Kidney capillary endothelial cell (primary cell): ENCODE measurements at places on chromosomes 5 and 9.

DNA sequence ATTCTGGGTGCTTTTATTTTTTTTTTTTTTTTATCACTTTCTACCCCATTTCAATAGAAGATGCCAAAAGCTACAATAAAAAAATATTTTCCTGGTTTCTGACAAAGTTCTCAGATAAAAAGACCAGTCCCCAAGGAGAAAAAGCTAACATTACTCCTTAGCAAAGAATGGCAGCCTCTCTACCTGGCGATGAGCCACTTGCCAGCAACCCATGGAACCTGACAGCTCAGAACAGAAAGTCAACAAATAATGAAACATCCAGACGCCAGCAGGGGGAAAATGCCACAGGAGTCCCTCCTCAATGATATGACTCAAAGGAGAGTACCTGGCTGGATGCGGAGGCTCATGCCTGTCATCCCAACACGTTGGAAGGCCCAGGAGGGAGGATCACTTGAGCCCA, 123.2 kb downstream of the MYO10 start:
- DNase-seq, result no peak

GRCh38 chr5:102974177-102974576, 145.8 kb downstream of the GIN1 start:
- no peak for DNase-seq

DNA sequence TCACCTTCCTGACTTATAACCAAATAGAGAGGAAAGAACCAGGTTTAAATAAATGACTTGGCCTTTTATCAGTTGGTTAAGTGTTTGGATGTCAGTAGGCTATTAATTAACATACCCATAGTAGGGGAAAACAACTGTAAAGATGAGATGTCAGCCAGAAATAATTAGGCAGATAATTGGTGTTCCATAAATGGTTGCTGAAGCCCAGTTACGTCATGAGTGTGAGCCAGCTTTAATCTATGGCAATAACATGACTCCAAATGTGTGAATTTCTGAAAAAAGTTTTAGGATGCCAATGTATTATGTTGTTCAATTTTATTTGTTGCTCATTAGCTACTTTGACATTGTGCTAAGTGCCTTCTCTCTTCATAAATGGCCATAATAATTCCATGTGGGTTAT, 180.5 kb downstream of the FBXL7 start:
- no peak for DNase-seq

- DNase-seq, result no peak
Measured at GRCh38 chr5:17289681-17290539, 72.5 kb downstream of the BASP1 start.

DNA sequence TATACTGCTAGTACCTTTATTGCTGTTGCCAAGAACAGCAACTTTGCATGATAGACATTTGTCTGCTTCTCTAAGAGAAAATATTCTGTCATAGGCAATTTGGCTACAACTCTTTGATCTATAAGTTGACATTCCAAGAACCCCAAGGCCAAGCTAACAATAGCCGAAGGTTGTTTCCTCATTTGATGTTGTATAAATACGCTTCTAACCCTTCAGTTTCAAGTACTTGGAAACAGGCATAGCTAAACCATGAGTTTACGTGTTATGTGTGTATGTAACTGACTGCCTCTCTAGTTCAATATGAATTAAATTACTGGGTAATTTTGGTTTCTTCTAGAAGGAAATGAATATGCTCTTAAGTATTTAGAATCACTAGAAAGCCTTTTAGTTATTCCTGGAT, 1034.0 kb downstream of the TLE4 start:
- DNase-seq, result no peak

DNA sequence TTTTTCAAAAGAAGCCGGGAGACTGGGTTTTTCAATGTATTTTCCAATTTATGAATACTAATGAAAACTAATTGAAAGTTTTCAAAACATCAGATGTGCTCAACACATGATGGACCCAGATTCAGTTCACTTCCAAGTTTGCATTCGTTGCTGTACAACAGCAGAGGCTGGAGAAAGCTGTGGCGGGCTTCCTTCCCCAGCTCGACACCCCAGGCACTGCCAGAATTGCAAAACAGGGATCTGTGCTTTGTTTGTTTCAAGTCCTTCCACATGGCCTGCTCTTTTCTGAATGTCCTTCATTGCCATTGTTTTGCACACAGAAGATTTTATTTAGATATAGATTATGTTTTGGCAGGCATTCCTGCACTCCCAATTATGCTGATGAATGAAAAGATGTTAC, 30.3 kb upstream of the INSYN2B start:
- DNase-seq, result no peak

DNA sequence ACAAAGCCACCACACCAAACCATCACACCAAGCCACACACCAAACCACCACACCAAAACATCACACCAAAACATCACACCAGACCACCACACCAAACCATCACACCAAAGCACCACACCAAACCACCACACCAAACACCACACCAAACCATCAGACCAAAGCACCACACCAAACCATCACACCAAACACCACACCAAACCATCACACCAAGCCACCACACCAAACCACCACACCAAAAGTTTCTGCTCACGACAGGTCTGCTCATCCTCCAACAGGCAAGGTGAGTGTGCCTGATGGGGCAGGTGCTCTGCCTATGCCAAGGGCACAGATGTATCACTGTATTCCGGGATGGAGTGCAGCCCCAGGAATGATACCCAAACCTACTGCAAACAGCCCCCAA, 87.9 kb upstream of the FSTL4 start:
- DNase-seq, result no peak

DNA sequence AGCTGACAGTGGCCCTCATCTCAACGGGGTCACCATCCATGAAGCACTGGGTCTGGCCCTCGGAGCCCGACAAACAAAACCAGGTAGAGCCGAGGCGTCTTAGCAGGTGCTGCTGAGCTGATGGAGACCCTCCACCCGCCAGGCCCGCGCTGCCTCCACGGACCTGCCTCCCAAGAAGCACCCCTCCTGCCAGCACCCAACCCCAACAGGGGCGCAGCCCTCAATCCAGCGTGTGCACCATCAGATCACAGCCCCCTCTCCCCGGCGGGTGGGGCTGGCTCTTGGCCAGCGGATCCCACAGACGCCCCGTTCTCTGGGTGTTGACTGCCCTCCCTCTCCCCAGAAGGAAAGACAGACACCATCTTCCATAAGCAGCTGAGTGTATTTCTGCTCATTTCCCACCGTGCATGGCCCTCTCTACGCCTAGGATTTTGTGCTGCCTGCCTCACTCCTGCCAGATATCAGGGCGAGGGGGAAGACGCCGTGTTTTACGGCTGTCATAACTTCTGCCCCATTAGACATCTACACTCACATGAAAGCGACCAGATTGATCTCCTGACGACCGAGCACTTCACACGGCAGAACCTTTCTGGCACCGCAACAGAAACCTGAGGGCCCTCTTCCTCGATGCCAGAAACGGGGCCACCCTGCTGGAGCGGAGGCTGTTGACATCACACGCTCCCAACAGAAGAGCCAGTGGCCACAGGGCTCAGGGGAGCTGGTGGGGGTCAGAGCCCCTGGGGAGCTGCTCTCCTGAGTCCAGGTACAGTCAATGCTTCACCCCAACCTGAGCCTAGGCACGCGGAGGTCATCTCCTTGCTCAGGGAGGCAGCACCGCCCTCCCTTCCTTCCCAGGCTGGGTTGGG, 12.4 kb downstream of the NACC2 start:
- DNase-seq, result no peak

DNA sequence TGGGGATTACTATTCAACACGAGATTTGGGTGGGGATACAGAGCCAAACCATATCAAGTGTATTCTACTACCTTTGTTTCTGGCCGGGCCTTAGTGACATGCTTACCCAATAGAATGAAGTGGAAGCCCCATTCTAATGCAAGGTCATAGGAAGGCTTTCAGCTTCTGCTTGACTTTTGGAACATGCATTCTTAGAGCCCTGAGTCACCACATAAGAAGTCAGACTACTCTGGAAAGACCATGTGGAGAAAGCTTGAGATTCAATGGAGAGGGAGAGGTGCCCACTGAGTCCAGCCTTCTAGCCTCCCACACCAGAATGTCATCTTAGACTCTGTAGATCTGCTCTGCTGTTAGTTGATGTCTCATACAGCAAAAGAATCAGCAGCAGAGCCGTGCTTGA, 155.7 kb upstream of the FBN2 start:
- no peak for DNase-seq

DNA sequence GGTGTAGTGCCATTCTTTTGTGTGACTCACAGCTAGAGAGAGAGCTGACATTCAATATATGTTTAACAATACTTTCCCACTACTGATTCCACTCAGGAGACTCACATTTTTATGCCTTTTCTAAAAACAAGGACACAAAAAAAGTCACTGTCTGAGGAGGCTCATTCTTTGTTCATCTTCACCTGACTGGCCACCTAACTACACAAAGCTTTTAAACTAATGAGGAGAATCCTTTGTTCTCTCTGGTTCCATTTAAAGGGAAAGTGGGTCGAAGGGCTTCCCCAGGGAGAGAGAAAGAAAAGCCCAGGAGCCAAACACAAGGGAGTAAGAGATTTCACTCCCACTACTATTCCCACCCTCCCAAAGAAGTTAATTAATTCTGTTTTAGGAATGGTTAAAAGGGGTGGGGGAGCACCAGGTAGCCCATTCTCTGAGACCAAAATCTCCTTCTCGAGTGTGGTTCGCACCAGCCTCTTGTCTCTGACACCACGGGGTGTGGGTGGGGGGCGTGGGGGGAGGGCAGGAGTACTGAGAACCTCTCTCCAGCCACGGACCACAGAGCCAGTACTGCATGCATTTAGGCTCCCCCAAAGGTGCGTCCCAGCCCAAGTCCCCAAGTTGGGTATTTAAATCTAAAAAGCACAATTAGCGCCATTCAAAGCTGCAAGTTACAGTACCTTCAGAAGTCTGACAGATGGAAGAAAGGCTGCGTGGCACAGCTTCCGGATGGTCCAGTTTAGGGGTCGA, 747 bp downstream of the TRPM3 start:
- DNase-seq, result no peak

- DNase-seq, result no peak
Measured at GRCh38 chr5:122172207-122172606, 42.9 kb downstream of the ZNF474 start.

GRCh38 chr9:567128-567746, 274.3 kb upstream of the DMRT1 start:
- DNase-seq, result no peak

GRCh38 chr9:959105-959504, 17.4 kb upstream of the DMRT3 start:
- DNase-seq, result no peak

DNA sequence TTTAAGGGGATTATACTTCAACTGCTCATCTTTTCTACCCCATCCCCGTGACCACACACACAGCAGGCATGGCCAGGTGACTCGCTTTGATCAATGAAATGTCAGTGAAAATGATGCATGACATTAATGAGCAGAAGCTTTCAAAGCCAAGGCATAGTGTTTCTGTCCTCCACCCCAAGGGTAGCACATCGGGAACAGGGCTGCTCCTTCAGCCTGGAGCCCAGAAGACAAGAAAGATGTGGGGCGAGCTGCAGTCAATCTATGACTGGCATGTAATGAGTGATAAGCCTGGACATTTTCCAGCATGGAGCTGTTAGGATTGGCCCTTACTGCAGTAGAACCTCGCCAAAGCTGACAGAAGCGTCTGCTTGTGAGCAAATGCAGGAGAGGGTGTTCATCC, 122.6 kb upstream of the IRX2 start:
- no peak for DNase-seq

DNA sequence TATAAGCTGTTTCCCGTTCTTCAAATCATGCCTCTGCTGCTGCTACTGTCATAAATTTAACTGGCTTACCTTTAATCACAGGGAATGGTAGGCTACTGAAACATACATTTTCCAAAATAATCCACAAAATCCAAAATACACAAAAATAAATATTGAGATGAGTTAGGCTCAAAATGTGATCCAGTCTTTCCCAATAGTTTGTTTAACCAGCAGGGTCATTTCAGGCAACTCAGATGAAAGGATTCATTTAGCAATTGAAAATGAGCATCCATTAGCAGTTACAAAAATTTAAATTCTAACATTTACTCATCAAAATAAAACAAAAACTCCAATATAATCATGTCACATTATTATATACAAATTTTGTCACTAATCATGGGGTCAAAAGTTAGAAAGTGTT, 1015.6 kb upstream of the DMAC1 start:
- DNase-seq, result no peak

DNA sequence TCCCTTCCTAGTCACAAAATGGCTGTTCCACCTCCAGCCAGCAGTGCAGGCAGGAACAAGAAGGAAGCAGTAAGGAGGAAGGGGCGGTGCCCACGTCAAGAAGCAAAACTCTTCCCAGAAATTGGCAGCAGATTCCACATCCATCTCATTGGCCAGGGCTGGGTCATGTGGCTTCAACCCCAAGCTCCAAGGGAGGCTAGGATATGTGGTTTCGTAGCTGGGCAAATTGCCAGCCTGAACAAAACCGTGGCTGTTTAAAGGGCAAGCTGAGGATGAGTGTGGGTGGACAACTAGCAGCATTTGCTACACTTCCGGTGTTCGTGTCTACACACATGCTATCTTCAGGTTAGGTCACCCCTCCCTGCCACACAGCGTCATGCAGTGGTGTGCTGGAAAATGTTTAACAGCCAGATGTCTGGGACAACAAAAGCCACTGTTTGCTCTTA, 92.1 kb upstream of the MAP1B start:
- no peak for DNase-seq

- DNase-seq, result no peak
Measured at GRCh38 chr5:161847447-161847846, 473 bp upstream of the GABRA1 start.

DNA sequence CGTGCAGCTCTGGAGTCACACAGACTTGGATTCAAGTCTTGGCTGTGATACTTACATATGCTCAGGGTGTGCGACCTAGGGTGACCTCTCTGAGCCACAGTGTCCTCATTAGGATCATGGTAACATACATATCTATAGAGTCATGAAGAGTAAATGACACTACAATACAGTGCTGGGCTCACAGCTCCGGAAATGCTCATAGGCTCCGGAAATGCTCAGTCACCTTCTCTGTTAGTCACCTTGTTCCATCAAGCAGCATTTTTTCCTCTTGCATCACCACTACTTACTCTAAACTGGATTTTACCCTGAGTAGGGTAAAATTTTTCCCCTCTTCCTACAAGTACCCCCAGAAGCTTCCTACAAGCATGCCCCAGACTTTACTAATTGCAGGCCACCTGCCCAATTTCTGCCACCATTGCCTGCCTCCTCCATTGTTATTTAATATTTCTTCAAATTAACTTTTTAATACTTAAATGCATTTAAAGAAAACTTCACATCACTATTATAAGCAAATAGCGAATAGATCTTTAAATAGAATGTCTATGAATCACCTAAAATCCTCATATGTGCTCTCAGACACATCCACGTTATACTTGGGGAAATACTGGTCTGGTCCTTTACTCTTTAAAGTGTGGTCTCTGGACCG, 147.6 kb upstream of the SPRY4 start:
- DNase-seq, result peak; percentile 99

GRCh38 chr9:109745335-109746283, 34.4 kb upstream of the PALM2AKAP2 start:
- DNase-seq, result no peak

- no peak for DNase-seq
Measured at GRCh38 chr5:112087222-112087621, 330.2 kb upstream of the NREP start.

DNA sequence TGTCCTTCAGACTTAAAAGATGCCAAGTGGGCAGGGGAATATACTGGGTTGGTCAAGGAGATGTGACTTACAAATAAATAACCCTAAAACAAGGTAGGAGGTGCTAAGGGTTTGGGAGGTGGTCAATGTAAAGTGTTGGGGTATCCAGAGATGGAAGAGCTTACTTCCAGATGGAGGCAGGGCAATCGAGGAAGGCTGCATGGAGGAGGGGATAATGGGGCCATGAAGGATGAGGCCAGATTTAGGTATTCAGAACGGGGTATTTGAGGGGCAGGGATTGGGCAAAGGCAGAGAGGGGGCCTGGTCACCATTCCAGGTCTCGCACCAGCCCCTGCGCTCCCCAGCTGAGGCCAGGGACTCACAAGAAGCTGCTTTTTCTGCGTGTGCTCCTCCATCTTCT, 57.9 kb upstream of the FBXW11 start:
- DNase-seq, result no peak
